SW480 (cell line): ENCODE measurements at places on chromosomes 6 and 20.

DNA sequence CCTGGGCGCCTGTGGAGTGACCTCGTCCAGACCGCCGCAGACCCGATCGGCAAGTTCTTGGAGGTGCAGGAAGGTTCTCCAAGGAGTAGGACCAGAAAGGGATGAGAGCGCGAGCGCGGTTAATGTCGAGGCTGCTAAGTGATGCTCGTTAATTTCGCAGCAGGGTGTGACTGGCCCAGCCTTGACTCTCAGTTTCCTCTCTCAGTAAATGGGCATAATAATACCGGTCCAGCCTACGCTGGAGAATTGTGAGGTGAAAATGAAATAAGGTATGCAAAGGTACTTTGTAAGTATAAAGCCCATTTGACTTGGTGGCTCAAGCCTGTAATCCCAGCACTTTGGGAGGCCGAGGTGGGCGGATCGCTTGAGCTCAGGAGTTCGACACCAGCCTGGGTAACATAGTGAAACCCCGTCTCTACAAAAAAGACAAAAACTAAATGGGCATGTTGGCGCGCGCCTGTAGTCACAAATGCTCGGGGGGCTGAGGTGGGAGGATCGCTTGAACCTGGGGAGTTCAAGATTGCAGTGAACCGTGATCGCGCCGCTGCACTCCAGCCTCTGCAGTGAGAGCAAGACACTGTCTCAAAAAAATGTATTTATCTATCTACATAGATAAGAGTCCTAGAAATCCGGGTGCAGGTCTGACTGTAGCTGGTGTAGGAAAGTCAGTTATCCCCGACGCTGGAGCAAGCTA, 634 bp upstream of the BTBD9 start:
- no peak for DNase-seq

DNA sequence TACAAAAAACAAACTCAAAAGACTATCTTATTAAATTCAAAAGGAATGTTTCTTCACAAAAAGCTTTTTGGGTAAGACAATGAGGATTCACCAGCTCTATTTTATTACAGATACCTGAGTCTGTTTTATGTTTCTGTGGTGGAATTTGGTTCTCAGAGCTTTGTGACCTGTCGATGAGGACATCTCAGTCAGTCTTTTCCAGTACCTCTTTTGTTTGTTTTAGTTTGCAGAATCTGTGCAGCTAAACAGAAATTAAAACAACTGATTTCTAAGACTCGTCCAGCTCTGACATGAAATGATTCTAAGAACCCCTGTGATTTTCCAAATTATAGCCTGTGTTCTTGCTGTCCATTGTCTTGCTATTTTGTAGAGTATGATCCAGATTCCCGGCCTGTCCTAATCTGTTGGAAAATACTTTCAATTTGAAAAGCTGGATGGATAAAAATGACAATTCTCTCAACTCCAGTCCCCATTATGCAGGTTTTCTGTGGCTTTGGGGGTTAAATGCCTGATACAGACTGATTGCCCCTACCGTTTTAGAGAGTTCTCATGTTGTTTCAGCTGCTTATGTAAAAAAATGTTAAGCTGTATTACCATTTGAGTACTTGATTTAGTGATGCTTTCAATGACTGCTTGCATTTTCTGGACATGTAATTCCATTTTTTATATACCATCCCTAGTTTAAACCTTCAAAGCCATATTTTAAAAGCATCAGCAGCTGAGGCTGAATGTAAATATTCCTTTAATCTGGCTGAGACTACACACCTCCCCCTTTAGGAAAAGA, 94.2 kb upstream of the TAB2 start:
- no peak for DNase-seq

DNA sequence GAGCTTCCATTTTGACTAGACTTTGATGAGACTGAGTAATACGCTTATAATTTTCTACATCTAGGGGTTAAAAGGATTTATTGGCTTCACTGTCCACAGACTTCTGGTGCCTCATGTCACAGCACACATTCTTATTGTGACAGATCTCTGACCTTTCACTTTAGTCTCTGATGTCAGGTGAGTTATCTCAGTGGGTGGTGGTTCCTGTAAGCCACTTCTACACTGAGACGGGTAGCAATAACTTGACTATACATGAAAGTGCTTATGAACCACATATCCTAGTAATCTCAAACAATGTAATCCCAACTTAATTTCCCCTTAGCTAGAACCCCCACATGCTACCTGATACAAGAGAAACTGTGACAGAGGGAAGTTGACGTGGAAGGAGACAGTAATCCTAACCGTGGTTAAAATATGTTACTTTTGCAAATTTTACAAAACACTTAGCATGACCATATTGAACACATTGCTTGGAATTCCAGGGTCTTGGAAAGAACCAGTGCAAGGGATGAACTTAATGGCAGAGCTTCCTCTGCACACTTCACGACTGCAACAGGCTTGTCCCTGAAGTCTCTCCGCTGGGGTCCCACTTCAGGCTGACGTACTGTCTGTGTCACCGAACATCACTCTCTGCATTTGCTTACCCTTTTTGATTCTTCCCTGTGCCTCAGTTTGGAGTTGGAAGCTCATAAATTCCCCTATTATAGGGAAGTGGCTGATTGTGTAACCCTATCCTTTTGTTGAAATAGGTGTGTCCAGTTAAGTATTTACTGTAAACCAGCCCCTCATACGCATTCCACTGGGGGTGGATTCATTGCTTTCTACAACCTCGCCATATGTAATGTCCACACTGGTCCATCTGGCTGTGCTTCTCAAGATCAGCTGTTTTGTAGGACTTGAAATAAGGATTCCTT, 6.4 kb upstream of the TRIM40 start:
- DNase-seq: peak; percentile 41

GRCh38 chr6:33438978-33439594, 15.3 kb upstream of the ZBTB9 start:
- no peak for DNase-seq

- no peak for DNase-seq
Measured at GRCh38 chr20:35223941-35224340, 2.5 kb upstream of the MMP24 start.

- DNase-seq: no peak
Measured at GRCh38 chr20:56833427-56833826, 204.3 kb downstream of the TFAP2C start.

- no peak for DNase-seq
Measured at GRCh38 chr6:26342106-26343004, 22.6 kb upstream of the BTN3A2 start.

- peak; percentile 42 for DNase-seq
Measured at GRCh38 chr6:37731888-37732287, 34.2 kb upstream of the MDGA1 start.

DNA sequence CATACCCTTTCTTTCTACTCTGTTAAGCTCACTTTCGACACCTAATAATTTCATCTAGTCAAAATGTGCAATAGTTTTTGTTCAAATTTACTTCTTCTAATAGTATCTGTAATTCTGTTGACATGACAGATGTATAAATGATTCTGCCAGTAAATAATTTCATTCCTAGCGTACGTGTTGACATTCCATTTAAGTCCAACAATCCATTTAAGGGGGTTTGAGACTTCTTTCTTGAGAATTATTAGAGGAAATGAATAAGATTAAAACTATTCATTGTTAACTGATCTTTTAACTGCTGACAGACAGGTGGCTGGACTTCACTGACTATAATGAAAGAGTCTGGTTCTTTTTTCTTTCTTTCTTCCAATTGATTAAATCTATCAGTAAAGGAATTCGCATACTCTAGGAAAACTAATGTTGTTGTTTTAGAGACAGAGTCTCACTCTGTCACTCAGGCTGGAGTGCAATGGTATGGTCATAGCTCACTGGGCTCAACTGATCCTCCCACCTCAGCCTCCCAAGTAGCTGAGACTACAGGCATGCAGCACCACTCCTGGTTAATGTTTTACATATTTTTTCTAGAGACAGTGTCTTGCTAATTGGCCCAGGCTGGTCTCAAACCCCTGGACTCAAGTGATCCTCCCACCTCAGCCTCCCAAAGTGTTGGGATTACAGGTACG, 55.9 kb downstream of the MAP3K5 start:
- no peak for DNase-seq

GRCh38 chr20:44615876-44616603, 33.7 kb downstream of the PKIG start:
- no peak for DNase-seq

- no peak for DNase-seq
Measured at GRCh38 chr6:85388531-85388930, 61.4 kb upstream of the NT5E start.

- DNase-seq: no peak
Measured at GRCh38 chr6:146305092-146305491, 238.5 kb upstream of the RAB32 start.

DNA sequence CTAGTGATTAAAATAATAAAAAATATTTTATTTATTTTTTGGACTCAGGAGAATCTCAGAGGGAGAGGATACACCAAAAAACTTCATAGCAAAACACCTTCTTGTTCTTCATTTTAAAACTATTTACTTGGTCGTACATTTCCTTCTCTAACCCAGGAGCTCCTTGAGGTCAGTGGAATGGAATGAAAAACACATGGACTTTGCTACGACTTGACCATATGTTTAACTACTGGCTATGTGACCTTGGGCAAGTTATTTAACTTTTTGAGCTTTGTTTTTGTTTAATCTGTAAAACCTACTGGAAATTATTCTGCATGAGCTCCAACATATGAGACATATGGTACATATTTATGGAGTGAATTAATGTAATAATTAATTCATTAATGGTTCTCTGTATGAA, 1005.5 kb upstream of the CITED2 start:
- DNase-seq: no peak
